Heart right ventricle (tissue), 16 donors: ENCODE measurements at places on chromosomes 3 and 15. TPM values are rescaled to one million over a fixed set of nuclear protein-coding genes. Genes with fewer than 3 reads are reported as not detected.

Gene NAA50
- 71.0 TPM for total RNA-seq

Gene HDGFL3
- 40.2 TPM for total RNA-seq

DNA sequence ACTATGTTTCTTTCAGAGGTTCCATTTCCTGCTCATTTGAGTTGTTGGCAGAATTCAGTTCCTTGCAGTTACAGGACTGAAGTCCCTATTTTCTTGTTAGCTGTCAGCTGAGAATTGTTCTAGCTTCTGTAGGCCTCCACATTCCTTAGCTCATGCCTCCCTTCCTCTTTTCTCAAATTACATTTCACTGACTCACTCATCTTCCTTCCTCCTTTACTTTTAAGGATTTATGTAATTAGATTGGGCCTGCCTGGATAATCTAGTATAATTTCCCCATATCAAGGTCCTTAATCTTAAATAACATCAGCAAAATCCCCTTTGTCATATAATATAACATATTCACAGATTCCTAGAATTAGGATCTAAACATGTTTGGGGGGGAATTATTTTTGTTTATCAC, 40.6 kb upstream of the RBMS3 start:
- DNase-seq: no peak

DNA sequence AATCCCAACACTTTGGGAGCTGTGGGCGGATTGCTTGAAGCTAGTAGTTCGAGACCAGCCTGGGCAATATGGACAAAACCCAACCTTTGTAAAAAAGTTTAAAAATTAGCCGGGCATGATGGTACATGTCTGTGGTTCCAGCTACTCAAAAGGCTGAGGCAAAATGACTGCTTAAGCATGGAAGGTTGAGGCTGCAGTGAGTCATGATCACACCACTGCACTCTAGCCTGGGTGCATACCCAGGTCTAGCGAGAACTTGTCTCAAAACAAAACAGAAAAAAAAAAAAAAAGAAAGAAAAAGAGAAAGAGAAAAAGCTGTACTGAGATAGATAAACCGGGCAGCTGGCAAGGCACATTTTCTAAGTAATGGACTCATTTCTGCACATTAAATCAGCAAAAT, 10.6 kb downstream of the ARPP19 start:
- DNase-seq: no peak

- DNase-seq: no peak
Observed at GRCh38 chr3:9255976-9256375, 6.5 kb upstream of the SRGAP3 start.

- DNase-seq: no peak
Observed at GRCh38 chr3:25508901-25509300, 80.8 kb downstream of the RARB start.

DNA sequence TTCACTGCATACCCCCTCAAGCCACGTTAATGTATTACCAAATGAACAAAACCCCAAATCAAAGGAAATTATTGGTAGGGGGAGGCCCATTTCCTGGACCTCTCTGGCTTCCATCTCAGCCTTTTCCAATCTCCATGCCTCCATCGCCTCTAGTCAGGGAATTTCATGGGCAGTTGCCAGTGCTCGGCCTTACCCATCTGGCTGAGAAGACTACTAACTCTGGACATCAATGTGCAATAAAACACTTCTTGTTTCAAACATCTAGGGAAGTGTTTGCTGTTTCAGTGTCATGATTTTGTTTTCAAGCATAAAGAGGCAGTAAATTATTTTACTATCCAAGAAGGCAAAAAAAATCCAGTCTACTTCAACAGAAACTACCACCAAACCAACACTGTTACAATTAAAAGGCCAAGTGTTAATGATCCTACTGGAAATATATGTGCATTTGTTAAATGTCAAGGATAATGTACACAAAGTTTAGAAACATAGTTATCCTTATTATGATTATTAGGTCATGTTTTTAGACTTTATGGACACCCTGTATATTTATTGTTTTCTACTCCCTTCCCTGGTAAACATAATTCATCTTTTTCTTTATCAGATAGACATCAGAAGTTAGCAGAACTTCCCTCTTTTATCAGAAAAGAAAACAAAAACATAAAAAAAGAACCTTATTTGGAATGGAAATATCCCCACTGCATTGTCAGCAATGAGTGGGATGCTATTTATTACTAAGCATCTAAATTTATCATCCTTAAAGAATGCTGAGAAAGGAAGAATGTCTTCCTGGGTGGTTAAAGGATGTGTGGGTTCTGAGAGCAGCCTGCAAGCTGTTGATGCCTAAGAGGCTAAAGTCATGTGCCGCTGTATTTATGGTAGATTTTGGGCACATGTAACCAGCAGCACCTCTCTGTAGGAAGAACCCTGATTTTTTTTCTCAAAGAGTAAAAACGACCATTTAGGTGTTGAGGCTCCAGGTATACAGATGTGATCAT, 15.2 kb downstream of the LDHAL6B start:
- DNase-seq: no peak

DNA sequence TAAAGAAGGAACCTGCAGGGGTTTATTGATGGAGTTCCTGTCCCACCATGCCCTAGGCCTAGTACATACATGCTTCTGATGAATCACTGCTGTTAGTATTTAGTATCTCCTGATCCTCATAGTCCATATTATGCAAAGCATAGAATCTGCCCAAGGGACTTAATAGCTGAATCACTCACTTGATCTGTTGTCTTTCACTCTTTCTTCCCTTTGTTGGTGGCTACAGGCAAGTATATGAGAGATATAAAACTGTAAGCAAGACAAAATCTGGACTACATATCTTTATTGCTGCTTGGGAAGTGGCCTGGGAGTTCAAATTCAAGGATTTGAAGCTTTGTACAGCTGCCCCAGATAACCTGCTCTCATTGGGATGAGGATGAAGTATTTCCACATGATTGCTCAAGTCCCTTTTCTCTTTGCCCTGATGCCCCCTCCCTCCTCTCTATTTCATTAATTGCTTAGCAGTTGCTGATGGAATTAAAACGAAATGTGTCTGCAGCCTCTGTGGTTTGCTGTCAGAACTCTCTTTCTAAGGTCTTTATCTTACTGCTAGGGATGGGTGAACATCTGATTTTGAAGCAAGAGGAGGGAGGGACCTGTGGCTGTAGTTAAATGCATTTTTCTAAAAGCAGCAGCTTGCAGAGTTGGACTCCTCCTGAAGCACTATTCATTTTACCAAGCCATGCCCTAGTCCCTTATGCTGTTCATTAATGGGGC, 114.1 kb downstream of the ZNF609 start:
- DNase-seq: no peak

DNA sequence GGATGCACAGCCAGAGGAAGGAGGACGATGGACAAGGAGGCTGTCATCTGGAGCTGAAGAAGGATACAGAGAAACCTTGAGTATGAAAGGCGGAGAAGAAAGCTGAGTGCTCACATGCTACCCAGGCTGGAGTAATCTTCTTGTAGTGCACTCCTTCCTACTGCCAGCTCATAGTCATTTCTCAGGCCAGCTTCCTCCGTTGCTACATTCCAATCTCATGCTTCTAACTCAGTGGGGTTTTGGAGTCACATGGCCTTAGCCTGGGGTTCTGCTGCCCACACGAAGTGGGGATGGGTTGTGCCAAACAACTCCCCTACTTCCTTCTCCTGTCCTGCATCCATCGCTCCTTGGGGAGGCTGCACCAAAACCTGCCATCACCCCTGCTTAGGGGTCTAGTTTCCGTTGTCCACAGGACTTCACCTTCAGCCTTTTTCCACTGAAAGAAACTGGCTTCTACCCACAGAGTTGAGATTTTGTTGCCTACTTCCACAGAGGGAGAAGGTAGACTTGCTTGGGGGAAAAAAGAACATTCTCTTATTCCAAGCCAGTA, 239.9 kb downstream of the EPHB1 start:
- DNase-seq: no peak

DNA sequence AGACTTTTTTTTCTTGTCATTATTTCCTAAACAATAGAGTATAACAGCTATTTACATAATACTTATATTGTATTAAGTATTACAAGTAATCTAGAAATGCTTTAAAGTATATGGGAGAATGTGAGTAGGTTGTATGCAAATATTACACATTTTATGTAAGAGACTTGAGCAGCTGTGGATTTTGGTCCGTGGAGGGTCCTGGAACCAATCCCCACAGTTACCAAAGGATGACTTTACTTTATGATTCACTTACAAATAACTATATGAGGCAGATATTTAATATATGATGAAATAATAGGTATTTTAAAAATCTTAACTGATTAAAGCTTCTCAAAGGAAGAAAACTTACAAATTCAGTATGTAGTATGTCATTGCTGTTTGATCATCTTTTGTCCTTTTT, 56.3 kb downstream of the PPP2R3A start:
- no peak for DNase-seq
